ENCODE measurements at places on chromosomes 13 and 19. TPM values are rescaled to one million over a fixed set of nuclear protein-coding genes. Genes with fewer than 3 reads are reported as not detected.

The MEIS3 gene
- 41.6 TPM for total RNA-seq

The ADGRE3 gene
- not detected for total RNA-seq

The SIPA1L3 gene
- 34.4 TPM for total RNA-seq

The VSTM2B gene
- 0.09 TPM for total RNA-seq

The NBEA gene
- 2.4 TPM for total RNA-seq

The NANOS3 gene
- total RNA-seq, result 1.3 TPM

The ALG11 gene
- 9.4 TPM for total RNA-seq

The SLC10A2 gene
- total RNA-seq, result not detected

The CPT1C gene
- 12.4 TPM for total RNA-seq

The SIGLEC11 gene
- total RNA-seq, result 0.24 TPM

The FBN3 gene
- not detected for total RNA-seq
